ENCODE measurements at places on chromosomes 3 and 15. TPM values are rescaled to one million over a fixed set of nuclear protein-coding genes. Genes with fewer than 3 reads are reported as not detected.

The TTC21A gene
- total RNA-seq = 2.0 TPM

The SLC35G2 gene
- total RNA-seq = 9.3 TPM

The GRK7 gene
- 0.25 TPM for total RNA-seq

The PDCD7 gene
- 11.1 TPM for total RNA-seq

The CCK gene
- total RNA-seq = 24.3 TPM

The CNTN4 gene
- 70.6 TPM for total RNA-seq

The IL17RC gene
- 3.2 TPM for total RNA-seq

The FES gene
- 3.7 TPM for total RNA-seq

The GHRL gene
- 0.25 TPM for total RNA-seq

The VIPR1 gene
- under 0.01 TPM for total RNA-seq
